Hematopoietic multipotent progenitor cell treated with erythropoietin and hydrocortisone succinate and interleukin-3 and kit ligand, for 6 days (in vitro differentiated cells): ENCODE measurements at places on chromosomes 7 and 10.

DNA sequence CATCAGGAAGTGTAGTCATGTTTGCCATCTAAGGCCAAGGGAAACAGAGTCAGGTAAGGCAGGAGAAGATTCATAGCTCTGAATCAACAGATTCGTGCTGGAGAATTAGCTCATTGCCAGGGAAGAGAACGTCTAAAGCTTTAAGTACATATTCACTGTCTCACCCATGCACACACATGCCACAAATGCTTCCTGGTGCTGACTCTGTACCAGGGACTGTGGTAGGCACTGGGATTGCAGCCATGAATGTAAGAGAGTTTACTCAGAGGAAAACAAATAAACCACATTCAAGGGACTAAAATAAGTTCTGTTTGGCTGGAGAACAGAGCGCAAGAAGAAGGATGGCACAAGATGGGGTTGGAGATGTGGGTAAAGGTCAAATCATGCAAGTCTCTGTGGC, 89.8 kb upstream of the HPS1 start:
- DNase-seq, result no peak

DNA sequence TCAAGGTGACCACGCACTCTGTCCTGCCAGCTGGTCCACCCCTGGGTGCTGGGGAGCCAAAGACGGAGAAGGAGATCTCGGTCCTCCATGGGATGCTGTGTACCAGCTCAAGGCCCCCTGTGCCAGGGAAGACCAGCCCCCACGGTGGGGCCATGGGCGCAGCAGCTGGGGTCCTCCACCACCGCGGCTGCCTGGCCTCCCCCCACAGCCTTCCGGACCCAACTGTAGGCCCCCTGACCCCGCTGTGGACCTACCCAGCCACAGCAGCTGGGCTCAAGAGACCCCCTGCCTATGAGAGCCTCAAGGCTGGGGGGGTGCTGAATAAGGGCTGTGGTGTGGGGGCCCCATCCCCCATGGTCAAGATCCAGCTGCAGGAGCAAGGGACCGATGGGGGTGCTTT, 5.4 kb downstream of the NYAP1 start:
- no peak for DNase-seq

DNA sequence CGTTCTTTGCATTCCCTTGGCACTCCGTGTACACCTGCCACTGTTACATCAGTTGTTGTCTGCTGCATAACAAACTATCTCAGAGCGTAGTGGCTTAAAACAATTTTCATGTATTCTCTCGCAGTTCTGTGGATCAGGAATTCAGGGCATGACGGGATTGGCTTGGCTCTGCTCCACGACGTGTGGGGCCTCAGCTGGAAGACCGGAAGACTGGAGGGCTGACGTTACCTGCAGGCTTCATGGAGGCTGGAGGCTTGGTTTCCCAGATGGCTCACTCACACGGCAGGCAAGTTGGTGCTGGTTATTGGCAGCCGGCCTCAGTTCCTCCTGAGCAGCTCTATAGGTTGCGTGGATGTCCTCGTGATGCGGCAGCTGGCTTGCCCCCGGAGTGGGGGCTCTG, 25.5 kb downstream of the NYAP1 start:
- no peak for DNase-seq

- peak; percentile 97 for DNase-seq
Observed at GRCh38 chr10:3803927-3804741, 19.1 kb upstream of the KLF6 start.

DNA sequence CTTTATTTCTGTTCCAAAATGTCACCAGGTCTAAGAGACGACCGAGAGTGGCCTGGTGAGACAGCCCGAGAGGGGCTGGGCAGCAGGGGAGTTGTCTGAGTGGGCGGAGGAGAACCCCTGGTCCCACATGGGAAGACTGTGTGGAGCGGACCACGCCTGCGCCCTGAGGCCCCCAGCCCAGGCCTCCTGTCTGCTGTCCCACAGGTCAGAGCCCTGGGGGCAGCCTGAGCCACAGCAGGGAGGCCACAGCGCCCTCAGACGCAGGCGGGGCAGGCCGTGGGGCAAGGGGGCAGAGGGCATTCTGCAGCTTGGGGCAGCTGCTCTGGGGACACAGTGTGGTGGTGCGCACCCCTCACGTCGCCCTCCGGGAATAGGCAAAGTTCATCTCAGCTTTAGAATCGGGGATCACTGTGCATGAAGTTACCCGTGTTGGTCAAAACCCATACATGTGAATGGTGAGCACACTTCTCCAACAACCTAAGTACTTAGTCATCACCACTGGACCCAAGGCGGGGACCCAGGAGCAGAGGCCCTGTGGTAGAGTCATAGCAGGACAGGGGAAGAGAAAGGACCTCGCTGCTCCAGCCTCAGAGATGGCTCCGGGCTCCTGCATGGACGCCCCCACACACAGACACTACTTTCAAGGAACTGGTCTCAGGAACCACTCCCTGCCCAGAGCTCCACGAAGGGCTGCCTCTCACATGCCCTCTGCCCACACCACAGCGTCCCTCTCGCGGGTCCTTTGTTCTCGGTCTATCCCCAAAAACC, 214.7 kb downstream of the ELFN1 start:
- DNase-seq, result no peak

GRCh38 chr7:44998153-44998871, 1.7 kb upstream of the CCM2 start:
- DNase-seq, result peak; percentile 50

DNA sequence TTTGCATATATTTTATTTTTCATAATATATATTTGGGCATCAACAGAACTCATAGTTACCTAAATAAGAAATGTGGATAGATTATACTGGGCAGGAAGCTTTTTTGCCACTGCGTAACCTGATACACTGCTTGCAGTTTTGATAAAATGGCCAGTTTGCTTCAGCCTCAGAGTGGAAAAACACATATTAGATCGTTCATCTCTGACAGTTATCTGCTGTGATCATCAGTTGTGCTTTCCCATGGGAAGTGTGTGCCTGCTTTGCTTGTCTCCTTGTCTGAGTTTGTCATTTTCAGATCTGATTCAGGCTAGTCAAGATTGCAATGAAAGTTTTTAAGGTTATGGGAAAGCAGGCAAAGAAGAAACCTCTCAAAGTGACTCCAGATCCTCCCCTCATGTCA, 54.0 kb downstream of the ADAM12 start:
- no peak for DNase-seq

DNA sequence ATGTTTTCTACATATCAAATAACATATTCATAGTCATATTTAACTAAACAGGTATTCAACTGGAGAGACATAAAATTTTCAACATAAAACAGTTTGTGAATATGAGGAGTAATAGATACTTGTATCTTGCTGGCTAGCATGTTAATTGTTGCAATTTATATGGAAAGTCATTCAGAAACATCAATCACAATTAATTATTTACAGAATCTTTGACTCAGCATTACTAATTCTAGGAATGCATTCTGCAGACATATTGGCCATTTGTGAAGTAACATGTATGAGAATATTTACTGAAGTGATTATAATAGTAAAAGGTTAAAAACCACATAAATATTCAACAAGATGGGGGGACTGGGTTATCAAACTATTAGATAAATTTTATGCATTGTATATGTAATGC, 203.7 kb downstream of the TSPAN12 start:
- DNase-seq, result no peak

- DNase-seq, result peak; percentile 67
Observed at GRCh38 chr10:102959360-102959759, 41.3 kb downstream of the CNNM2 start.

DNA sequence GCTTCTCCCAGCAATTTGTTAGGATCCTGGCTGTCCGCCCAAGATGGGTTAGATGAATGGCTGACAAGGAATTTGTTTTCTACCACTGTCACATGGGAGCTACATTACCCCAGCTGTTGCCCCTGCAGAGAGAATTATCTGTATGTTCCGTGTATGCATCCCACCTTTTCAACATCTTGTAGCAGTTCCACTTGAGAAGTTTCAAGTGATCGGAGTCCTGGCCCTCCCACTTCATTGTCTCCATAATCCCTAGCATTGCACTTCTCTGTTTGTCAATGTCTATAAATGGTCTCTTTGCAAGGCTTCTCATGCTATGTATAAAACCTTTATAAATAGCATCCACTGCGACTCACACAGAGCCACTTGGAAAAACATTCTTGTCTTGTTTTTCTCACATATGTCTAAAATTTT, 972.5 kb downstream of the CNTNAP2 start:
- no peak for DNase-seq

DNA sequence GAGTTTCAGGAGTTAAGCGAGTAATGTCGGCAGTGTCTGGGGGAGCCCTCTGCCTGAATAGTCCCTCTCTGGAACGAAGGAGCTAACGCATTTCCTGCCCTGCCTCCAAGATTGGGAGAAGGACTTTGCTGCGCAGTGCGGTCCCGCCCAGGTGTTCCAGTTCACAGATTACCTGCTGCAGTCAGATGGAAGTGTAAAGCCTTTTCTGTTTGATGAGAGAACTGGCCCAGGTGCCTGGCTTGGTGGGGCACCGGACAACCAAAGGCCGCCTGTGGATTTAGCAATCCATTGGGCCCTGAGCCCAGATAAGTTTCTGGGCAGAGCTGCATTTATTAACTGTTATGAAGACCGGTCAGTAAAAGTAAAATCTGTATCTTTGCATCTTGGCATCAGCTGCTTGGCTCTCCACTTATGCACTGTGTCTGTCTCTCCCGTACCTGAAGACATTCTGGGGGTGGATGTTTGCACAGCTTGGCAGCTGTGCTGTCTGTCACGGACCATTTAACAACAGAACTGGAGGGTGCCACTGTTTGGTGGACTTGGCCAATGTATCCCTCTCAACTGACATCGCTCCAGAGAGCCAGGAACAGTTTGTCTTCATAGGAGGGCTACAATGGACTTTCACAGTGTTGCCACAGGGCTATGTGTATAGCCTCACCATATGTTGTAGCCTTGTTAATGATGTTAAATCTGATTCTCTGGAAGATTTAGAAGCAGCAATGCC, 654.7 kb upstream of the ZWINT start:
- DNase-seq, result no peak

DNA sequence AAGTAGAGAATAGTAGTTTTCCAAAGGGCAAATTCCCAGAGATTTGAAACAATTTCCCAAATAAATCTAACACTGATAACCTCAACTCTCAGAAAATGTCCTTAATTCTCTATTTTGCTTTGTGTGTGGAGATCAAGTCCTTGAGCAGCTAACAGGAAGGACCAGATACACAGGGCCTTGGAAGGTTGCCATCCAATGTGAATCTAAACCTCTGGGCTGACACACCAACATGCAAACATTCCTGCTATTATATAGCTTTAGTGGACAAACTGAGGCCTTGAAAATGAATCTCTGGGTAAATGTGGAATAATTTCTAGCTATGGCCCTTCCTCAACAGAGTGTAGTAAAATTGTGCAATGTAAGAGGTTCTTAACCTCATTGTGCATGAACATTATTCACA, 44.1 kb upstream of the PARD3 start:
- no peak for DNase-seq

DNA sequence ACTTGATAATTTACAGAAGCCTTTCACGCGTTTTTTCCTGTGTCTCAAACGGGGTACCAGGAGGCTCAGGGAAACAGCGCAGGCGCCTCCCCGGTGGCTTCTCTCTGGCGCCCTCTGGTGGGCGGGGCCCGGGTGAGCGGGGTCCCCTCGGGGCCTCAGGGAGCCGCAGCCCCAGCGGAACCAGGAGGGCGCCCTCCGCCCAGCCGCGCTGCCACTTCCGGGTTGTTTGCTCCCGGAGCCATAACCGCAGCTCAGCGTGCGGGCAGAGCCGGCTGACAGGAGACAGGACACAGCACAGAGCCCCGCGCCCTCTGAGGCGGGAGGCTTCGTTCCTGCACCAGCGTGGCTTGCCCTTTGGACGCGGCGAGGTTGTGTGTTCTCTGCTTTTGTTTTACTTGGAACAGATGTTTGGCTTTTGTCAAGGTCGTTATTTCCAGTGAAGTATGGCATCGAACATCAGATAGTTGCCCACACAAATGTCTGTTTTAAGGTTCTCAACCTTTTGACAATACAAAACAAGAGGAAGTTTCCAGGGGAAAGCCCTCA, 6.9 kb upstream of the CYP2E1 start:
- peak; percentile 86 for DNase-seq

- DNase-seq, result peak; percentile 66
Observed at GRCh38 chr10:58322072-58322834, 12.6 kb upstream of the UBE2D1 start.

DNA sequence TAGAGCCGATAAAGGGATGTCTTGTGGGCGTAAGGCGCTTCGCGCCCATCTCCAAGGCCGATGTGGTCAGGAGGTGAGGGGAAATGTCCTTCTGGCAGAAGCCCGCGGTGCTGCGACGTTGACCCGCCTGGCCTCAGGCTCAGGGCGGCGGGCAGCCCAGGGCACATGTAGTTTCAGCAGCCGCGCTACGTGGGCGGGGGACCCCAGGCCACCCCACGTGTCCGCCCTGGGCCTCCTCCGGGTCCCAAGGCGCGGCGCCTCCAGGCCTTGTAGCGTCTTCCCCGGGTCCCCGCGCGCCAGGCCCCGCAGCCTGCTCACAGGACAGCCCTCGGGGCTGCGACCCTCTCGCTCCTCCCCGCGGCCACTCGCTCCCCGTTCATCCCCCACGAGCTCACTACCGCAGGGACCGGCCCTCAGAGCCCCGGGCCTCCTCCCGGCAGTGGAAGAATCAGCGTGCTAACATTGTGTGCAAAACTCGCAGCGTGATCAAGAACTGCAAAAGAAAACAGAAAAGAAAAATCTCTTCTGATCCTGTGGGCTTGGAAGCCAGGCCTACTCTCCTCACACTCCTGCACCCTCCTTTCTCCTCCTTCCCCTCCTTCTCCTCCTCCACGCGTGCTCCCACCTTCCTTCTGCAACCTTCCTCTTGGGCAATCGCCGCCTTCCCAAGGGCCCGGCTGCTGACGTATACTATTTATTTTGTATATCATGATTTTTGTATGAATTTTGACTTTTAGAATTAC, 4.4 kb upstream of the TBX20 start:
- no peak for DNase-seq

GRCh38 chr7:40866601-40867000, 731.8 kb downstream of the SUGCT start:
- DNase-seq, result no peak

- DNase-seq, result no peak
Observed at GRCh38 chr7:35448486-35448885, 194.6 kb upstream of the TBX20 start.

- DNase-seq, result no peak
Observed at GRCh38 chr10:116247691-116248090, 25.3 kb downstream of the GFRA1 start.

DNA sequence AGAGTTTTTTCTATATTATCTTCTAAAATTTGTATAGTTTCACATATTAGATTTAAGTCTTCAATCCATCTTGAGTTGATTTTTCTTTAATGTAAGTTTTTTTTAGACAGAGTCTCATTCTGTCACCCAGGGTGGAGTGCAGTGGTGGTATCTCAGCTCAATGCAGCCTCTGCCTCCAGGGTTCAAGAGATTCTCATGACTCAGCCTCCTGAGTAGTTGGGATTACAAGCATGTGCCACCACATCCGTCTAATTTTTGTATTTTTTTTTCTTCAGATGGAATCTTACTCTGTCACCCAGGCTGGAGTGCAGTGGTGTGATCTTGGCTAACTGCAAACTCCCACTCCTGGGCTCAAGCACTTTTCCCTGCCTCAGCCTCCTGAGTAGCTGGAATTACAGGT, 143.4 kb upstream of the ZNF92 start:
- no peak for DNase-seq

- no peak for DNase-seq
Observed at GRCh38 chr10:115657161-115657860, 564.1 kb downstream of the ATRNL1 start.
